GM23248 (cell line): ENCODE measurements at places on chromosomes 11 and 22. TPM values are rescaled to one million over a fixed set of nuclear protein-coding genes. Genes with fewer than 3 reads are reported as not detected.

The F2 gene
- not detected in 2 replicates for polyA plus RNA-seq

The C22orf31 gene
- polyA plus RNA-seq: not detected in 2 replicates

The SMIM35 gene
- polyA plus RNA-seq: not detected in 2 replicates

The KCNK7 gene
- polyA plus RNA-seq: not detected in 2 replicates

The SLCO2B1 gene
- polyA plus RNA-seq: not detected in 2 replicates

The MMP27 gene
- 0.09 TPM in 1 of 2 replicates, not detected in the other for polyA plus RNA-seq

The HTR3B gene
- not detected in 2 replicates for polyA plus RNA-seq

The GRIA4 gene
- not detected in 2 replicates for polyA plus RNA-seq

The CABP4 gene
- not detected in 2 replicates for polyA plus RNA-seq

The PACSIN3 gene
- polyA plus RNA-seq: 9.7 and 12.6 TPM in 2 replicates
